ENCODE measurements at places on chromosomes 11 and 22.

DNA sequence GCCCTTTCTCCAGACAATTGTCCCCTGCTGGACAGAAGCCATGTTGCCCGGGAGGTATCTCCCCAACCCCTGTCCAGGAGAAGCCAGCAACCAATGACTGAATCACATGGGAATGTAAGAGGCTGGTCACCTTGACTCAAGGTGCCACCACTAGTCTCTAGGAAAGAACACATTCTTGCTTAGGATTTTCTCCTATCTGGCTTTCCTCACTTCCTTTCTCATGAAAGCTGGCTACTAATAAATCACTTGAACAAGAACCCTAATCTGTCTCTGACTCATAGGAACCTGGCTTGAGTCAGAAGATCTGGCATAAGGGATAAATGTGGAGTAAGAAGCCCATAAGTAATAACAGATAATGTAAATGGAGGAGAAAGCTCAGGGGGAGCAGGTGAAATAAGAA lies 101.4 kb upstream of the C11orf87 start:
- DNase-seq: no peak

- DNase-seq: no peak
These were observed 11.2 kb downstream of the PNPLA5 start for GRCh38 chr22:43880541-43880991.

GRCh38 chr11:61815790-61816735 lies 740 bp downstream of the FADS1 start:
- peak; percentile 38 for DNase-seq

GRCh38 chr22:20180640-20181039 lies 29.8 kb upstream of the CCDC188 start:
- DNase-seq: no peak

DNA sequence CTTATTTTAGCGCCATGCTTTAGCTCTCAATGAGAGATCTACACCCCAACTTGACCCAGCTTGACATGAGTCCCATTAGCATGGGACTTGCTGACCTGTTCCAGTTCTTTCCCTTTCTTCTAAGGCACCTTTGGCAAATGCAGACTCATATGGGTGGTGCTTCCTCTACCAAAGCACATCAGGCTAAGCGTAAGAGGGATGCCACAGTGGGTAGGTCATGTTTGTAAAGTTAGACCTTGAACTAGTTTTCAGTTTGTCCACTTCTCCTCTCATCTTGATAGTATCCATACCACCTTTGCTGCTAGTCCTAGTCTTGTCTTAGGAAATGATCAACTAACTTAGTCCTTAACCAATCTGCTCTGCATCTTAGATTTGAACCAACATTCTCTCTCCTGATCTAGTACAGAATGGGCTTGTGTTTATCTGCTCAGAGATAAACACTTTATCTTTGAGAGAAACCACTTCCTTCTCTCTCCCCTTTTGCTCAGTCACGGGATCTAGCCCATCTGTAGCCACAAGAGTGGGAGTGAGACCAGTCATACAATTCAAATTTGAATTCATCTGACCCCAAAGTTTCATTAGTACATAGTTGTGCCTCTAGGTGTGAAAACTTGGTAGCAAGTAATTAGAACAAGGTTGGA lies 72.1 kb upstream of the CD44 start:
- DNase-seq: no peak

GRCh38 chr11:45839204-45839603 lies 8.1 kb upstream of the CRY2 start:
- no peak for DNase-seq

DNA sequence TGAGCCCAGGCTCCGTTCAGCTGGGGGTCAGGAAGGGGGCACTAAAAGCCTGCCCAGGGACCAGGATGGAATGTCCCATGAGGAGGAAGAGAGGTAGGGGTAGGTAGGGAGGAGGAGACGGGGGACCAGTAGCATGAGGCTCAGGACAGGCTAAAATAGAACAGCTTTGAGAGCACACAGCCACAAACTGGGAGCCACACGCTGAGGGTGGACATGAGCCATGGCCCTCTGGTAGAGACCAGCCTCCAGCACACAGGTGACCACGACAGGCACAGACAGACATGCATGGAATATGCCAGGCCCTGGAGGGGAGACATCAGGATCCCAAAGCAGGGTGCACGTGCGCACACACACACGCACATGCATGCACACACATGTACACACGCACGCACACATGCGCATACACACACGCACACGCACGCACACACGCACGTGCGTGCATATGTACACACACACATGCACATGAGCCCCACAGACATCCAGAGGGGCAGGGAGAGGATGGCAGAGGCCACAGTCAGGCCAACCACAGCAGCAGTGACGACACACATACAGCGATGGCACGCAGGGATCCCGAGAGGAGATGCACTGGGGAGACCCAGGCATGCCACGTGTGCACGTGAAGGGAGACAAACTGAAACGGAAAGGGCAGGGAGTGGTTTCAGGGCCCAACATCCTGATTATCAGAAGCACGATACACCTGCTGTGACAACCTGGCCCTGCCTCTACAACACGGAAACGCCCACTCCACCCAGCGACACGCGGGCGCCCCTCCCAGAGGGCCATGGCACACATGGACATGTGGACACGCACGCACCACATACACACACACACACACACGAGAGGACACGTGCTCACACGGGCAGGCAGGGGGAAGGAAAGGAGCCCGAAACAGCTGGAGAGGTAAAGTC lies 25.7 kb downstream of the LRRC10B start:
- DNase-seq: no peak

DNA sequence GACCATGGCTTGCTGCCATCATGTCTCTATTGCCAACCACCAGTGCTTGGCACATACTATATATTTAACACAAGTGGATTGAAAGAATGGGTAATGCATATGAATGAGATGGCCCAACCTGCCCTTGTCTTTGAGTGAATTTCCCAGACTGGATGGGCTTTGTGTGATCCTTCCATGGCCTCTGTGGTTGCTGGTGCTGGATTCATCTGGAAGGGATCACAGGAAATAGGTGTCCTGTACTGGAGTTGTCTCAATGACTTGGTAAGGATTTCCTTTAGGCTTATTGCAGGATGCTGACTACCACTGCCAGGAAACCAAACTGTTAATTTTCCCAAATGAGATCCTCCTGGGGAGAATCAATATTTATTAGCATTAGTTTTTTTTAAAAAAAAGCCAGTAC lies 328.6 kb downstream of the TMEM135 start:
- no peak for DNase-seq

DNA sequence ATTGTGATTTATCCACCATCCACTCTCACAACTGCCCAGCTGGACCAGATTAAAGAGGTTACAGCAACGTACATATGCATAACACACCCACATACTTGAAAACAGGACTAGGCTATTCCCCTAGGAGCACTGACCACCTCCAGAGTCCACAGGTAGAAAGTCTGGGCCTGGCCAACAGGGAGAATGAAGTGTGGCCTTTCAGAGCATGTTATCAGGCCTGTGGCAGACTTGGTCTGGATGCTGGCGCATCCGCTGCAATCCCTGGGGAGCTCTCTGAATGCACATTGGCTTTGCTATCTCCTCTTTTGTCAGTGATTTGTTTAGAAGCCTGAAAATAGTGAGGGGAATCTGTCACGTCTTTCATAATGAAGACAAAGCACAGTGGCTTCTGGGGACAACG lies 86.7 kb downstream of the C11orf58 start:
- no peak for DNase-seq

- DNase-seq: no peak
These were observed 222.9 kb downstream of the NAV2 start for GRCh38 chr11:19935507-19935906.

GRCh38 chr11:112016765-112017376 lies 8.3 kb upstream of the DLAT start:
- no peak for DNase-seq

- DNase-seq: no peak
These were observed 8.6 kb upstream of the GTSE1 start for GRCh38 chr22:46287873-46288751.

GRCh38 chr11:119356349-119357031 lies 10.0 kb upstream of the MFRP start:
- peak; percentile 54 for DNase-seq

- DNase-seq: no peak
These were observed 28.2 kb downstream of the JHY start for GRCh38 chr11:122910775-122911174.

- no peak for DNase-seq
These were observed 20.4 kb downstream of the P2RX3 start for GRCh38 chr11:57358543-57358961.

DNA sequence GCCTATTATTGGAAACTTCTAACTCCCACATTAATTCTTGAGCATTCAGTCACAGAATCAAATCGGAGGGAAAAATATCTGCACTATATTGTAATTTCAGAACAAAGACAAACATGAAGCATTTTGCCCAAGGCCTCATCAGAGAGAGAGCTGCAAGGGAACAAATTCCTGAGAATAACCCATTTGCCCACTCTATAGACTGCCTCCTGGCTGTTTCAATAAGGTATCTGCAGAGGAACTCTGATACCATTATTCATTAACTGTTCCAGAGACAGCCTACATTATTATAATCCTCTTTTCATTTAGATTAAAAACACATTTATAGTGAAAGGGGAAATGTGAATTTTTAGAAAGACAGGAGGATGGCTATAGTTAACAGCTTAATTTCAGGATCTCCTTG lies 663.9 kb downstream of the DLG2 start:
- no peak for DNase-seq

DNA sequence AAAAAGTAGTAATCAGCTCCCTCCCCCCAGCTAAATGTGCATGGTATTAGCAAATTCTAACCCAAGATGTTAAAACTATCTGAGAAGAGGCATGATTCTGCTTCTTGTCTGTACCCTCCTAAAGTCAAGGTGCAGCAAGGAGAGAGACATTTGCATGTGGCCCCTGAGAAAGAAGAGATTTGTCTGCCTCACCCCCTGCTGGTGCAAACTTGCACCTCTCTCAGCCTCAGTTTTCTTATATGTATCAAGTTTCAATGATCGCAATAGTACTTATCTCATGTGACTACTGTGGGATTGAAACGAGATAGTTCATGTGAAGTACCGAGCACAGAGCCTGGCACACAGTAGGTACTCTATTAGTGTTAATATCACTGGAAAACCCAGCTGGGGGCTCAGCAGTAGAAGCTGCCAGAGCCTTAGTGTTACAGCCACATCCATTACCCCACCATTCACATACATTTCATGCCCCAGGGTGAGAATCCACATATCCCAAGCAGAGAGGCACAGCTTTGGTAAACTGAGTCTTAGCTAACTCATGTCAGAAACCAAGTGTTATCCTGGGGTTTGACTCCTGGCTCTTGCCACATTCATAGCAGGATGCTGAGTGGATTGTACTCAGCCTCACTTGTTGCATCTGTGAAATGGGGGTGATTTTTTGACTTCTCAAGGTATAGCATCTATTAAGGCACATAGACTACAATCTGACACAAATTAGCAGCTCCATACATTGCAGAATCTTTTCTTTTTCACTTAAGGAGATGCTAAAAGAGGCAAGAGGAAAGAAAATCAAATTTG lies 24.9 kb downstream of the CD44 start:
- DNase-seq: no peak

GRCh38 chr22:28108851-28109250 lies 189.8 kb upstream of the PITPNB start:
- DNase-seq: no peak

DNA sequence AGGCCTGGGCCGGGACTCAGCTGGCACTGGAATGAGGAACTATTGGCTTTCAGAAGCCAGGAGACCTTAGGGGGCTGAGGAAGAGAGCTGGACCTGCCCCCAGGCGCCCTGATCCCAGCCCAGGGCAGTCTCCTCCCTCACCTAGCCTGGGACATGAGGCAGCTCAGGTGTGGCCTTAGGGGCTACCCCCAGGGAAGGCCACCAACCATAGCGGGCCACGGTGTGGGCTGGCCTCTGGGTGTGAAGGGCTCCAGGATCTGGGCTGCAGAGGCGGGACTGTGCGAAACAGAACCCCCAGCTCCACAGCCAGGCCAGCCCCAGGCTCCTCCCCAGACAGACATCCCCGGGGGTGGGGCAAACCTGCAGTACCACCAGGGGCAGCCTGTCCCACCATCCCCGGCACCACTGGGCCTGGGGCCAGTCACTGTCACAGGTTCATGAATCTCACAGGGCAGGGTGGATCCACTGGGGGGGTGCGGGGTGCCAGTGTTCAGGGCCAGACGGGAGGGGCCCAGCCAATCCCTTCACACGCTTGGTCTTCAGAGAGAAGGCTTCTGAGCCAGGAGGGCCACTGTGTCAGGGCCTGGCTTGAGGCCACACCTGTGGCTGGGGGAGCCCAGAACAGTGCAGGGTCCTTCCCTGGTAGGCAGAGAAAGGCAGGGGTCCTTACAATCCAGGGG lies 3.5 kb downstream of the PLXNB2 start:
- no peak for DNase-seq

DNA sequence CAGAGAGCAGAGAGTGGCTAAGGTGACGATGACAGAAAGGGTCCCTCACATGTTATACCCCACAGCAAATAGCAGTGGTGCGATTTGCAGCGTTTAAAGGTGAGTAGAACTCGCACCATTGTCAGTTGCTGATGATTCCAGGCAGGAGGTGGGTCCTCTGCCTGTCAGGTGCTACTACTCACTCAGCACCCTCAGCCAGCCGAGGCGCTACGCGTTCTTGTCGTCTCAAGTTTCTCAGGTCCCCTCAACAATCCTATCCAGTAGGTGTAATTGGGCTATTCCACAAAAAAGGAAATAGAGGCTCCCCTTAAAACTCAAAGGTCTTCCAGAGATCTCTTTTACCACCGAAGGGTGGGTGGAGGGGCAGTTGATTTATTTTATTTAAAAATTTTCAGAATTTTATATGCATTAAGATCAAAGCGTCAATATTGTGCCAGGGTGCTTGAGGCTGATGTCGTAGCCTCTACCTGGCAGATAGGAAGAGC lies 18.3 kb downstream of the ELF5 start:
- no peak for DNase-seq

DNA sequence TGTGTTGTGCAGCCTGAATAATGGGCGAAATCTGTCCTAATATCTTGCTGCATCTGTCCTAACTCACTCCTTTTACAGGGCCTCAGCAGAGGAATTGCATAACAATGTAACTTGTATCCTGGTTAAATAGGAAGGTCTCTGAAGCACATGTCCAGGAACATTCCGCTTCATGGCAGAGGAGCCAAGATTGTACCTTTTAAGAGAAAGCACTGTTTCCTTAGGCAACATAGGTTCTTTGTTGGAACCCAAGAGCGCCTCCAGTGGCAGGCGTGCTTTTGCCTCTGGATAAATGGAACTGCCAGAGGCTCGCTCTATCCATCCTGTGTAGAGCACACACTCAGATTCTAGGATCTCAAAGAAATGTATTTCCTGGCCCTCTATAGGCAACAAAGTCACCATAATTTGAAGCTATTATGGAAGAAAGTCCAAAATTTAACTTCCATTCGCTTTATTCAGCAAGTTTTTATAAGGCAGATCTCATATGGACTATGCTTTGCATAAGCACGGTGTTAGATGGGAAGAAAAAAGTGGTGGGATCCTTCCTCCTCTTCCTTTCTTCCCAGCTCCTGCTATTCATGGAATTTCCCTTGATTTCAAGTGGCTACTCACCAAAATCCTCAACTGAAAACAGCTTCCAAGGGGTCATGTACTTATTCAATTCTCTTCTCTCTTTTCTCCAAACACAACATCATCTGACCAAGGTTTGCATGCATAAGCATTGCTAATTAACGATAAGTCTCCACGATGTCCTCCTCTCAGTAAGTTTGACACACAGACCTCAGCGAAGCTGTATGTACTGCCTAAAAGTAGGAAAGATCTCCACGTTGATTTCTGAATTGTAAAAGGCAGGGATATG lies at the start of gene BLID:
BLID (minus strand) TSS at position 692 of the 856 bp plus-strand sequence; CDS start at position 399, 293 bp downstream.
- no peak for DNase-seq

Data from activated CD8-positive, alpha-beta memory T cell treated with anti-CD3 and anti-CD28 coated beads for 1 hour (primary cell).